ENCODE measurements at places on chromosomes 5 and 9.

DNA sequence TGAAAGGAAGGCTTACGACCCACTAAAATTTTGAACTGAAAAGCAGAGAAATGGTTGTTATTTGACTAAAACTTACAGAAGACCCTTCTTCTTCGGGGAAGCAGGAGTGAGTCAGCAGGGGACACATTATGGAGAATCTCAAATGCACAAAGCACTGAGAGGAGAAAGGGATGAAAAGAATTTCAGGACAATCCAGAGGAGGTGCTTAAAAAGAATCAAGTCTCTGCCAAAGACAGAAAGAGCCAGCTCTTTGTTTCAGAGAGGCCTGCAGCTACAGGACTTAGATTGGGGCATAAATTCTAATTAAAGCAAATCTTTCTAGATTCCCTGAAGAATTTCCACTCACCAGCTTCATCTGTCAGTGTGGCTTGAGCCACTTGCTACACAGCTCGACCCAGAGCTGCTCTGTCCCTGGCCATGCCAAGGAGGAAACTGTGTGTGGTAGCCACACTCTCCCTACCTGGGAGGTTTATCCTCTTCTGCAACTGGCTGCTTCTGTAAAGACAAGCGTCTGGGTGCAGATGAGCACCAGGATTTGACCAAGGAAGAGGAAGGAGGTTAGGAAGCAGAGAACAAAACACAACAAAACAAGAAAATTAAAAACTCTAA lies 89.9 kb downstream of the SEMA5A start:
- DNase-seq = no peak

- DNase-seq = no peak
Observed at GRCh38 chr5:57832875-57833274, 350.3 kb upstream of the ACTBL2 start.

DNA sequence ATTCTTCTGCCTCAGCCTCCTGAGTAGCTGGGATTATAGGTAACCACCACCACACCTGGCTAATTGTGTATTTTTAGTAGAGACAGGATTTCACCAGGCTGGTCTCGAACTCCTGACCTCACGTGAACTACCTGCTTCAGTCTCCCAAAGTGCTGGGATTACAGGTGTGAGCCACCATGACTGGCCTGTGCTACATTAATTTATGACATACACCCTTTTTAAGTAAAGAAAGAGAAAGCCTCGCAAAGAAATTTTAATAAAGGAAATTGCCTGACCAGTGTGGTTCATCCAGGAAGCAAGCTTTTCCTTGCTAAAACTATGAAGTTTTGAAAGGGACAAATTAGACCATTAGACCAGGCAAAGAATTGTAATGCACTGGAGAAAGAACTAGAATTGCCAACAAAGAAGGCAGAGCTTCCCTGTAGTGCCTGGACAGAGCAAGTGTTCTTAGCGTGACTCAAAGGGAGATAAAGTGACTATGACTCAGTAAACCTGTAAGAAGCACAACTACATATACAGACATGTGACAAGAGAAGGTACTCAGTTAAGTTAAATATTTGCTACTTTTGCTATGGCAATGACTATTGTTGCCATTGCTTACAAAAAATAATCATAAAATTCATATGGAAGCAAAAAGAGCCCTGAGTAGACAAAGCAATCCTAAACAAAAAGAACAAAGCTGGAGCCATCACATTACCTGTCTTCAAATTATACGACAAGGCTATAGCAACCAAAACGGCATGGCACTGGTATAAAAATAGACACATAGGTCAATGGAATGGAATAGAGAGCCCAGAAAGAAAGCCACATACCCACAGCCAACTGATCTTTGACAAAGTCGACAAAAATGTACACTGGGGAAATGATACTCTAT lies 54.6 kb downstream of the FYB1 start:
- DNase-seq = no peak

- DNase-seq = no peak
Observed at GRCh38 chr5:2697446-2698200, 53.9 kb downstream of the IRX2 start.

- no peak for DNase-seq
Observed at GRCh38 chr9:113879318-113879717, 3.2 kb downstream of the ZNF618 start.

- no peak for DNase-seq
Observed at GRCh38 chr5:91058575-91058974, 324.5 kb downstream of the ARRDC3 start.

DNA sequence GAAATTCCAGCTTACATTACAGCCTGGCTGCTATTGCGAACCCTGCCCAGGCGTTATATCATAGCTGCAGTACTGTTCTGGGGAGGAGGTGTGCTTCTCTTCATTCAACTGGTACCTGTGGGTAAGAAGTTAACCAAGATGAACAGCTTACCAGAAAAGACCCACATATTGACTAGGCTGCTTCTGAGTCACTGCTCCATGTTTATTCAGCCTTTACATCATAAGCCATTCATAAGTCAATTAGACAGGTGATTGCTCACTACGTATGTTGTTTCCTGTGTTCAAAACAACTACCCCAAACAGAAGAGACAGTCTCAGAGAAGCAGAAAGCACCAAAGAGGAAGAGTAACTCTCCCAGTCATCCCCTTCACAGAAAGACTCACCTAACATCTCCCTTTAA lies 34.7 kb upstream of the SLC22A5 start:
- no peak for DNase-seq

DNA sequence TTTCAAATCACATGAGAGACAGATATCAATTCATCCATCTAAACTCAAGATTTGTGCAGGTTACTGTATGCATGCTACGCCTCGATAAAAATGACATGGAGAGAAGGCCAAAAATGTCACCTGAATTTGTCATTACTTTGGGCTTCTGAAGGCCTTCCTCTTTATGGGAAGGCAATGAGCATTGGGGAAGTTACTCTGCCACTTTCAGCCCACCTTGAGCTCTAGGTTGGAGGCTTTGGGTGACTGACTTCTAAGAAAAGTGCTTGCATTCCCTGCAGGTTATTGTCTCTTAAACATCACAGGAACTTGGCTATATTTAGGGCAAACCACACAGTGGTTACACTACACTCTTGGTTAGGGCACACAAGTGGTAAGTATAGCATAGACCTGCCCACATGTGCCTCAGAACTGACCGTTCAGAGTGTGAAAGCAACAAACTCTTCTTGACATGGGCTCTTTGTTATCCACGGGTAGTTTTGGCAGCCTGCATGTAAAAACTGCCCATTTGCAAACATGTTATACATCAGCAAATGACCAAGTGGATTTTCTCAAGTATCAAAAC lies 169.5 kb downstream of the ZNF608 start:
- DNase-seq = no peak

GRCh38 chr9:20331095-20331685 lies 291.1 kb downstream of the MLLT3 start:
- no peak for DNase-seq

DNA sequence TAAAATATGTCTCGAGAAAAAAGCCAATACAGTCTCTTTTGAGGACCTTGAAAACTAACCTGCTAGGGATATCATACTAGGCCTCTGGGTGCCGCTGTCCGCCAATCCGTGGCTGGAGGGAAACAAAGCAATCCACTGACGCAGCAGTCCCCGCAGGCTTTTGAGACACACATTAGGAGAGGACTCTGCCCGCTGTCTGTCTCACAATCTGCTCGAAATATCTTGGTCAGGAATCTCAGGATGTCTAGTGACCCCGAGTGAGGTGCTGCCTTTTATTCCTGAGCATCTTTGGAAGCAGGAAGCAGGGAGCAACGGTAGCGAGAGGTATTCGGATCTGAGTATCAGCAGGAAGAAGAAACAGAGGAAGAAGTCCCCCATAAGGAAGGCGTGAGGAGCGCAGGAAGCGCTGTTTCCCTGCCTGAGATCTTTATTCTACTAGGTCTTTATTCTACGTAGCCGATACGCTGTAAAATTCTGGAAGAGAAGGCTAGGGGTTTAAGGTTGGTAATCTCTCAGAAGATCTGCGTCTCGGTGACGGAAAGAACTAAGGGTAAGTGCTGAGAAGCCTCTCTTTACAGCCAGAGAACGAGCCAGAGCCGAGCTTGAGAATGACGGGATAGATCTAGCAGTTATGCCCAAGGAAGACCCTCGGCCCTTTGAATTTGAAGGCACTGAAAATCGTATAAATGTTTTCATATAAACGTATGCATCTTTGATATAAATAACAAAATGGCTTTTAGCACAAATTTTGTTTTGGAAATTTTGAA lies 4.0 kb upstream of the PCDHGA1 start:
- DNase-seq = peak; percentile 32

- DNase-seq = no peak
Observed at GRCh38 chr5:82283893-82284292, 5.7 kb upstream of the RPS23 start.

DNA sequence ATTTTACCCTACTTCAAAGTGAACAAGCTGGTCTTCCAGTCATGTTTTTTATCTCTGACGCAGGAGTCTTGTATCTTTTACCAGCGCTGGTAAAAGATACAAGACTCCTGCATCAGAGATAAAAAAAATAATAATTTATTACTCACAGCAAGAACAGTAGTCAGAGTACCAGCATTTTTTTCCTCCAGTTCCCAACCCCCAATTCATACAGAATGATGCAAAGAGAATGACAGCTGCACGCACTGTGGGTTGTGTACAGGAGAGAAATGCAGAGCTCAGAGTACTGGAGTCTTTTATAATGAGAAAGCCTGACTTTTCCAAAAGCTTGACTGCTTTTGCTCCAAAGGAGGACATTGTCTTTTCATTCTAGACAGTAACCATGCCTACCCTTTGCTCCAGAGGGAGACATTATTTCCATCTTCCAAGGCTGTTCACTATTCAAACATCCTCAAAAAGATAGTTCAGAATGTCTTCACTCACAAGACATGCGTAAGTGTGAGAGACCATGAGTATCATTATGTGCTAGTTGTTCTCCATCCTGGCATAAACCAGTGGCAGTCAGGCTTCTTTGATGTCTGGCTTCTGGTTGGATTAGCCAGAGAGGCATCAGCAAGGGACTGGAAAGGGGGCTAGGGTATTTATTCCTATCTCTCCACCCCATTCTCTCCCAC lies 14.3 kb upstream of the RANBP6 start:
- no peak for DNase-seq

DNA sequence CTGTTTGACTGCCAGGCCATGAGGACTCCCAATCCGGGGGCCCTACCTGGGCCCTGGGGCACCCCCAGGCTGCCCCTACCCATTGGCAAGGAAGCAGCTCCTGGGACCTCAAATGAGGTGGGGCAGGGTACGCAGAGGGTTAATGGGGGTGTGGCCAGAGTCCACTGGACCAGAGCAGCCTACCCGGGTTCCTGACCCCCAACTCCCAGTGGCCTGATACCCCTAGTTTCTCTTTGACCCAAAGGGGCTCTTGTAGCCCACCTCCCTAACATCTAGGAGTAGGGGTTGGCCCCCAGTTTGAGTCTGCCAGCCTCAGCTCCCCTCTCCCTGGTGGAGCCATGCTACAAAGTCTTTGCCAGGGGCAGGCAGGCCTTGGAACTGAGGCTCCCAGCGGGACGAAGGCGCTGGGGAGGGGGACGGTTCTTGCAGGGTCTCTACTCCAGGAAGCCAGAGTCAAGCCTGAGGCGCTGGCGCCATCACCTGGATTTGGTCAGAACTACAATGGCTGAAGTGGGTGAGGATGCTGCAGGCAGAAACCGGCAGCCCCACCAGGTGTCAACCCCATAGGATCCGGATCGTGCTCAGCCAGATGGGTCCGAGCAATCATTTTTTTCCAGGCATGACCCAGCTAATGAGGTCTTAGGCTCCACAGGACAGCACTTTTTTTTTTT lies 8.4 kb upstream of the CERCAM start:
- DNase-seq = no peak

DNA sequence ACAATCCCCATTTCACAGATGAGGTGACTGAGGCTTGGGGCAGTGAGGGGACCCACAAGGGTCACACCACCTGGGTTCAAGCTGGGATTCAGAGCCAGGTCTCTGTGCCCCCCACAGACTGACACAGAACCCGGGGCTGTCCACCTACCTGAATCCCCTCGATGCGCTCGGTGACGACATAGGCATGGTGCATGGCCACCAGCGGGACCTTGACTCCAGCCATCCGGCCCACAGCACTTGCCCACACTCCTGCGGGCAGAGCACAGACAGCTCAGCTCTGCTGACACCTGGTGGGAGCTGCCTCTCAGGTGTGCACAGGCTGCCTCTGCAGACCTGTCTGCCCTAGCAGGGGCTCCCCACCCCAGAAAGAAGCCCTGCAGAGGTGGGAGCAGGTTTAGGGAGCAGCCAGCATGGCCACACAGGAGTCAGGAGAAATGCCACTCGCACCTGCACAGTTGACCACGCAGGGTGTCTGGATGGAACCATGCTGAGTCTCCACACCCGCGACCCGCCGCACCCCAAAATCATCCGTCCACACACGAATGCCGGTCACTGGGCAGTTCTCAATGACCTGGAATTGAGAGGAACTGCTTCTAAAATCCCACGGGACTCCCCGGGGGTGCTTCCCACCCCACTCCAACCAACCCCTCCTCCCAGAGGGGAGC lies 8.4 kb downstream of the SARDH start:
- DNase-seq = no peak

- DNase-seq = no peak
Observed at GRCh38 chr5:151030379-151030778, 10.0 kb downstream of the GPX3 start.

DNA sequence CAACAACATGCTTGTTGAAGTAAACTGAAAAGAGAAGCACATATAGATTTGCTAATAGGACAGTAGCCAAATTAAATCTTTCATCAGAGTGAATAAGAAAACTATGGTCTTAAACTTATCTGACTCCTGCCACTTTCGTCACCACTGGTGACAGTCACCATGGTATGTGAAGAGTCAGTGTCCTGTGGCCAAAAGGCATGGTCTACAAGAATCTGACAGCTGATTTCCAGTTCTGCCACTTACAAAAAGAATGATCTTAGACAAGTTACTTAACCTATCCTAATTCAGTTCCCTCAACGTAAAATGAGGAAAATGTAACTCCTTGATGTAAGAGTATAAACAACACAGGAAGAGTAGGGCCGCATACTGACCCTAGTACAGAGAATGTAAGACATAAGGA lies 102.0 kb downstream of the LPAR1 start:
- no peak for DNase-seq

GRCh38 chr5:139374909-139375308 lies 8.2 kb downstream of the SLC23A1 start:
- no peak for DNase-seq

DNA sequence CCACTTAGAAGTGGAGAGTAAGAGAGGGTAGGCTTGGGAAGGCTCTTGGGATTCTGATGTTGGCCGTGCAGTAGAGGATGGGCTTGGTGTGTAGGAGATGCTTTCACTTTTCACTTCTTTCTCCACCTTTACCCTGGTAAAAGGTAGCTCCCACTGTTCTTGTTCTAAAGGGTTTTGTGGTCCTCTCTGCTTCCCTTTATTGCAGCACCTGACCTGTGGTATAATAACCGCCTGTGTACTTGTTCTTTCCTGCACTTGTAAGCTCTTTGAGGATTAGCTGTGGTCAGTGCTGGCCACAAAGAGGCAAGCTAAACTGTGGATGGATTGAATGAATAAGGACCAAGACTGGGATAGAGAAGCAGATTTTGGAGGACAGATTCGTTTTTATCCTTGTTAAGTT lies 25.2 kb downstream of the KDM4C start:
- no peak for DNase-seq
